ENCODE measurements at places on chromosomes 7 and 10.
A peak's percentile ranks its signal among the peaks of the same experiment; 100 is the strongest.

- DNase-seq, result no peak
Observed at GRCh38 chr10:98433371-98433770, 13.4 kb downstream of the HPS1 start.

GRCh38 chr7:50806143-50806542 is 23.4 kb upstream of the GRB10 start:
- no peak for DNase-seq

DNA sequence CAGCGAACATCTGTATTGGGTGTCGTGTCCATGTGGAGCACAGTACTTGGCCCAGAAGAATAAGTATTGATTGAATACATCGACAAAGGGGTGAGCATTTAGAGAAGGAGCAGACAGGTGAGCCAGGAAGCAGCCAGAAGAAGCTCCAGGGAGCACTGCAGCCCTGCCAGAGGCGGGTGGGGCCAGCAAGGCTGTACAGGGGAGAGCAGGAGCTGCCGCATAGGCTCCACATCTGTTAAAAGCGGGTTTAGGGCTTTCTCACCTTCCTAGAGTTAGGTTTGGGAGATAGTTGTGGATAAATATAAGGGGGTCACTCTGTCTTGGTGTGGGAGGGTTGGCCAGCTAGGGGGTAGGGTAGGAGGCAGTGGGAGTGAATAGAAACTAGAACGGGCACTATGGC is 1.3 kb upstream of the CPA1 start:
- DNase-seq, result no peak

DNA sequence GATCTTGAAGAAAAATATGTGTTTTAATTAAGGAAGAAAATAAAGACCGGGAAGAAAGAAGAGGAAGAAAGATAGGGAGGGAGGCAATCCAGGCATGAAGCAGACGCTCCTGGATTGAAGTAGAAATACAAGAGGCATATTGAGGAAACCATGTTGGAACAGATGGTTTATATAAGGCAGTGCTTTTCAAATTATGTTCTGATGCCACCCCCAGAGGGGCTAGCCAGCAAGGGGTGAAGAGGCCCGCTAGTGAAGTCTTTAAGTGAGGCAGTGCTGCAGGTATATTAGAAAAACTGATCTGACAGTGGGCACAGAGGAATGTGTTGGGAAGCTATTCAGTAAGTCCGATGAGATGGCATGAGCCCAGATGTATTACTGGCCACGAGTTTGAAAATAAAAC is 40.1 kb downstream of the REEP3 start:
- DNase-seq, result no peak

DNA sequence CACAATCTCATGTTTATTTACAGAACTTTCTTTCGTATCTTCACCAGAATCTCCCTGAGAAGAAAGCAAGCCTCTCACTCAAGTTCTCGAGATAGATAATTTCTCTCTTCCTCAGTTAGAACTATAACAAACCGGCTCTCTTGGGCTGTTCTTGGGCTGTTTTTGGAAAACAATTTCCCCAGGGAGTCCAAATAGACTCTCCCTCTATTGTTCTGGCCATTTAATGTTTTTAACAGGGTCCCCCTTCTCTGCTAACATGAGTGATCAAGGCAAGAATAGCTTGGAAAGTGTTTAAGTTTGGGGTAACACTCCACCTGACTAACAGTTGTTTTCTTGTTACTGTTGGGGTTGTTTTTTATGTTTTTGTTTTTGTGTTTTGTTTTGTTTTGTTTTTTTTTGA is 64.8 kb upstream of the UCN3 start:
- DNase-seq, result no peak

DNA sequence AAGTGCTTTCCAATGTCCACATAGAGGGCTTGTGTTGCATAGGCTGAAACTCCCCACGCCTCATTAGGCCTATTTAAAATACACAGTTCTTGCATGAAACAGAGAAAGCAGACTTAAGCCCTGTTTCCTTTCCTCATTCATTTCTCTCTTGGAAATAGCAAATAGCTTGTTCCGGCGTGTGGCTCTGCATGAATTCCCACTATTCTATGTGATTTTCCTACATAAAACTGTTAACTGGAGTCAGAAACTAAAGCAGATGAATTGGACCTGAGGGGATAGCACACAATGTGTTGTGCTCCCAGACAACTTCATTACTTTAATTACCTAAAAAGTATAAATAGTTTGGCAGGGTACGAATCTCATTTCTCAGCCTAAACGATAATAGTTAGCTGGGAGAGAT is 981.5 kb downstream of the SORCS1 start:
- no peak for DNase-seq

DNA sequence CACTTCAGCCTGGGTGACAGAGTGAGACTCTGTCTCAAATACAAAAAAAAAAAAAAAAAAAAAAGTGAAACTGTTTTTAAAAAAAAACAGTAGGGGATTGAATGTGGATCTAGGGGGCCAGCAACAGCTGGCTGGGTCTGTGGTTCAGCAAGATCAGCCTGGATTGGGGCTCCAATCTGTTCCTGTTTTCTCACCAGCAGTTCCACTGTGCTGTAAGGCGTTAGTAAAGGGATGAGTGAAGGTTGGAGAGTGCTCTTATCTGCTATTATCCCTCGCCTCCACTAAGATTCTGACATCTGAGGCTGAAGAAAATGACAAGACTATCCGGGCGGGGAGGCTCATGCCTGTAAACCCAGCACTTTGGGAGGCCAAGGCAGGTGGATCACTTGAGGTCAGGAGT is 41.6 kb upstream of the GTF2IRD1 start:
- DNase-seq, result no peak

DNA sequence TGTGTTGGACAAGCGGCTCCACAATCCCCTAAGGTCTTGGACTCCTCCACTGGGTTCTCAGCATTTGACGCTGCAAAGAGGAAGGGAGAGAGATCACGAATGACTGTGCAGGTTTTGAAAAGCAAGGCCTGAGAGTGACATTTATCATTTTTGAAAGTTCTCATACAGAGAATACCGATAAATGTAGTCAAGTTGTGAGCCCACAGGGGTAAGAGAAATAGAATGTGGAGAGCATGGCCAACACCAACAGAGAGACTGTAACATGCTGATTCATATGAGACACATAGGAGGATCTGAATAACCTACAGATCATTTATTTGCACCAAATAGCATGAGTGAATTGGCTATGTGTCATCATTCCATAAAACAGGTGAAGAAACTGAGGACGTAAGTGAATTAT is 230.5 kb upstream of the MBL2 start:
- no peak for DNase-seq

GRCh38 chr7:15016315-15016667 is 113.7 kb upstream of the DGKB start:
- no peak for DNase-seq

DNA sequence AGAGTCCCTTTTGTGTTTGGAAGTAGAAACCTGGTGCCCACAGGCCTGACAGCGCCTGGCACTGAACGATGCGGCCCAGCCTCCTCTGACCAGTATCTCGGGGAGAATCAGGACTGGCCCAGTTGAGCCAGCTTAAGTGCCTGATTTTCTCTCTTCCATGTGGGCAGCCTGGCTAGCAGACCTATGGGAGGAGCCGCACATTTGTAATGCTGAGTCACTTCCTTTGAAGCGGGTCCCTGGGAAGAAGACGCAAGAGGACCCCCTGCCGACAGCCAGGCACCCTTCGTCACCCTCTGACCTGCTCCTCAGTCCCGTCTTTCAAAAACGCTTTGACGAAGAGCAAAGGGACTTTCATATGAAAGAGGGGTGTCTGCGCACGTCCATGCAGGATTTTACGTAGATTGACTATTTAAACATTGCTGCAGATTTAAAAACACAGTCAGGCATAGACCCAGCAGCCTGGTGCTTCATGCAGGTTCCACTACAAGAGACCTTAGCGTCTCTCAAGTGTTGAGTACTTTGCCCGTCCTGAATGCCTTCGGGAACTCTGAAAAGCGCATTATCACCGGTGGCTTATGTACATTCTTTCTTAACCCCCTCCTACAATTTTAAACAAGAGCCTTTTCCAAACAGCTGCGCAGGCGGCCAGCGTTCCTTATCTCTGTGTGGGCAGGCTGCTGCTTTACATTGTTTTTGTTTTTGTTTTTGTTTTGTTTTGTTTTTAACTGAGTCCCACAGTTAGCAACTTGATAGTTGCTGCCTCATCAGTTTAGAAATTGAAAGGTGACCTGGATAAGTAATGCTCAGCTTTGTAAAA is 36.5 kb upstream of the AP5Z1 start:
- DNase-seq, result peak; percentile 67

GRCh38 chr7:99379043-99379577 is 4.6 kb downstream of the ARPC1B start:
- DNase-seq, result peak; percentile 81

DNA sequence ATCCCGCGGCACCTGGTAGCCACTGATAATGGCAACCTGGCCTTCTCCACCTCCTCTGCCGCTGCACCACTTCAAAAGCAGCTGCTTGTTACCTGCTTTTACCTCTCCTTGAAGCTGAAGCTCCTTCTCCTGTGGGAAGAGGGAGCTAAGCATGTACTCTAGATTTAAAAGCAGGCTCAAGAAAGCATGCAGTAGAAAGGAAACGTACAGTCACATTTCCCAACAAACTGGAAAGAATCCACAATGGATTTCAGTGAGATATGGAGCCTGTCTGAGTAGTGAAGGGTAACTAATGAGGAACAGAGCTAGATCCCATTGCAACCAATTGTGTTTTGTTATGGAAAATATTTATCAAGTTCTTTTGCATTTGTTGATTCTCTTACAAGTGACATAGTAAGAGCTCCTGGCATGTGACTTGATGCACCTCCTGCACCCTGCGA is 457.4 kb upstream of the GALNT17 start:
- DNase-seq, result no peak

GRCh38 chr10:116765648-116766081 is 23.3 kb upstream of the HSPA12A start:
- peak; percentile 52 for DNase-seq

DNA sequence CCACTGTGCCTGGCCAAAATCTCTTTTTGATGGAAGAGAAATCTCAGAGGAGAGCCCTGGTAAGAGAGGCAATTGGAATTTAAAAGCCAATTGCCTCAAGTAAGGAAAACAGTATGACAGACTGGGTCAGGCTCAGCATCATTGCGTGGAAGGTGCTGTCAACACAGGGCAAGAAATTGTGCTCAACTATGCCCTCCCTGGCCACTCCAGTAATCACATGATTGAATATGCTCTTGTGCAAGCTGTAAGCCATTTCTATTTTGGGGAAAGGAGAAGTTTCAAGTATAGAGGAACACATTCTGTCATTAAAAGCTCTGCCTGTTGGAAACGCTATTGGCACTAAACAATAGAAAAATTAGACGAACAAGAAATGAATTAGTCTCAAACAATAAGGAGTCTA is 1127.7 kb downstream of the REEP3 start:
- no peak for DNase-seq

DNA sequence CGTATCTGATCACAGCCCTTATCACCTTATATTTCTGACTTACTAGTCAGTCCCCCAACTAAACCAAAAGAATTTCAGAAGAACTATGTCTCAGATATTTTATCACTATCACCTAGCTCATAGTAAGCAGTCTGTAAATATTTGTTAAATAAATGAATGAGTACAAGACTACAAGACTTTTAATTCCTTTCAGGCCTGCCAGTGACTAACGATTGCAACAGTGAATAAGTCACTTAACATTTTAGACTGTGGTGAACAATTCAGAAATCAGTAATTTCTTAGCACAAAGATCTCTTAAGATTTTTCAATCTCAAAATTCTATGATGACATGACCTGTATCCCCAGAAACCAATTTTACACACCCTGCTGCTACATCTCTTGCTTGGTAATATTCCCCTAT is 162.2 kb downstream of the IMMP2L start:
- no peak for DNase-seq

DNA sequence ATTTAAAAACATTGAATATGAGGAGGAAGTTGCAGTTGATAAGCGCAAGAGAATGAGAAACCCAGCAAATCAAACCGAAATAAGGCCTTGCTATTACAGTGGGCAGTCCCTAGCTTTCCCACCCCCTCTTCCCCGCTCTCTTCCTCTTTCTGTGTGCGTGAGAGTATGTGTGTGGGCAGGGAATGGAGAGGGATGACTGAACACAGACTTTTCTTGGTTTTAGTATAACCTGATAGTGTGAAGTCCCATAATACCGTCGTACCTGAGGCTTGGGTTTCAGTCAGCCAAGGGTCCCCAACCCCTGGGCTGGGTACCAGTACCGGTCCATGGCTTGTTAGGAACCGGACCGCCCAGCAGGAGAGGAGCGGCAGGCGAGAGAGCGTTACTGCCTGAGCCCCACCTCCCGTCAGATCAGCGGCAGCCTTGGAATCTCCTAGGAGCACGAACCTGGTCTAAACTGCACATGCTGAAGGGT is 255.3 kb downstream of the CELF2 start:
- no peak for DNase-seq

DNA sequence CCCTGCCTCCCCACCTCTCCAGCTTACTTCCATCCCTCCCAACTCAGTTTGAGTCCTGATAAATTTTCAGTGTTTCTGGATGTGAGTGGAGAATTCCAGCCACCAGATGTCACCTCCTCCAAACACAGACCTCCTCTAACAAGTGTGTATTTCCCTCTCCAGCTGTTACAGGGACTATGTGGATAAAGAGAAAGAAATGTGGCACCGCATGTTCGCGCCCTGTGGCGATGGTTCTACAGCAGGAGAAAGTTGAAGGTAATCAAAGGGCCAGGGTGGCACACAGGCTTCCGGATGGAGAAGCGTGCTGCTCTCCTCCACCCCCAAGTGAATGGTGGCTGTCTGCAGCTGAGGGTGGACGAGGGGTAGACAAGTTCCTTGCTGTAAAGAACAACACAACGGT is 14.7 kb downstream of the FKBP6 start:
- DNase-seq, result peak; percentile 32

DNA sequence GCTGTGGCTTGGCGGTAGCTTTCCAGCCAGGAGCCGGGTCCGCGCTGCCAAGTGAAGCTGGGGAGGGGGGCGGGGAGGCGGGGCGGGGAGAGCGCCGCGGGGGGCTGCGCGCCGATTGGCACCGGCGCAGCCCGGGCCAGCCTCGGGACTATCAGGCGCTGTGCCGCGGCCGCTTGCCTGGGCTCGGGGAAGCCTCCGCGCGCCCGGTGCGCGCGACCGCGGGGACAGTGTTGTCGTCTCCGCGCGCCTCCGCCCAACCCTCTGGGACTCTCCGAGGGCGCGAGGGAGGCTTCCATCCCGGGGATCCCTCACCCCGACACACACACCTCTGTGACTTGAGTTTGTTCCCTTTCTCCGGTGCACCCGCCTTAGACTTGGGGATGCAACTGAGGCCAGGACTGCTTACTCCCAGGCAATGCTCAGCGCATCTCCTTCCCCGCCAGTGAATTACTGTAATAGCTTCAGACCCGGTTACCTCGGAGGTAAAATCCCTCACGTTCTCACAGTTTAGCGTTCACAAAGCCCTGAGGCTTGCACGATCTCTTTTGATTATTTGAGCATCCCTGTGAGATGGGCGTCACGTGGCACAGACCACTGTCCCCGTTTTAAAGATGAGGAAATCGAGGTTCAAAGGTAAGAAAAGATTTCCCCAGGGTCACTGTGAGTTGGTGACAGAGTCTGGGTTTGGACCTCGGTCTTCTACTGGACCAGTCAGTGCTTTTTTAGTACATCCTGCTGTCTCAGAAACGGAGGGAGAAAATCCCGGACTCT is at the start of gene NKX1-2:
Gene NKX1-2, minus strand, starts transcription at position 24 of the 771 bp plus-strand sequence. CDS start 92 bp downstream, outside the sequence.
- no peak for DNase-seq

DNA sequence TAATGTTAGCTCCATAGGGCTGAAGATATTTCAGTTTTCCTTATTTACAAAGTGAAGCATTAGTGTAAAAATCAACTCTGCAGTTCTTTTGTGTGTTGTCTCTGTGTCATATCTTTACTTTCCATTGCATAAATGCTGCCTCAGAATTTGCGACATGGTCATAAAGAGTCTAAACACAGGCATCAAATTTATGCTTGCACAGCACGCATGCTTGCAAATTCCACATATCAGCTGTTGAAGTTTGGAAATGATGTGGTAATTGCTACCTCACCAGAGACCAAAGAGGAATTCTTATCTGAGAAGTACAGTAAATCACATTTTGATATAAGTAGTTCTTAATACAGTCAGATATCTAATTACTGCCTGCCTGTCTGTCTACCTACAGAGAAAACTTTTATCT is 348.2 kb upstream of the GRM3 start:
- no peak for DNase-seq

Measured in Caki2 (cell line).